ENCODE measurements at places on chromosomes 3 and 15.

GRCh38 chr3:87732294-87732693, 326.5 kb downstream of the CGGBP1 start:
- DNase-seq: no peak

GRCh38 chr3:62103531-62103930, 269.8 kb downstream of the FEZF2 start:
- no peak for DNase-seq

DNA sequence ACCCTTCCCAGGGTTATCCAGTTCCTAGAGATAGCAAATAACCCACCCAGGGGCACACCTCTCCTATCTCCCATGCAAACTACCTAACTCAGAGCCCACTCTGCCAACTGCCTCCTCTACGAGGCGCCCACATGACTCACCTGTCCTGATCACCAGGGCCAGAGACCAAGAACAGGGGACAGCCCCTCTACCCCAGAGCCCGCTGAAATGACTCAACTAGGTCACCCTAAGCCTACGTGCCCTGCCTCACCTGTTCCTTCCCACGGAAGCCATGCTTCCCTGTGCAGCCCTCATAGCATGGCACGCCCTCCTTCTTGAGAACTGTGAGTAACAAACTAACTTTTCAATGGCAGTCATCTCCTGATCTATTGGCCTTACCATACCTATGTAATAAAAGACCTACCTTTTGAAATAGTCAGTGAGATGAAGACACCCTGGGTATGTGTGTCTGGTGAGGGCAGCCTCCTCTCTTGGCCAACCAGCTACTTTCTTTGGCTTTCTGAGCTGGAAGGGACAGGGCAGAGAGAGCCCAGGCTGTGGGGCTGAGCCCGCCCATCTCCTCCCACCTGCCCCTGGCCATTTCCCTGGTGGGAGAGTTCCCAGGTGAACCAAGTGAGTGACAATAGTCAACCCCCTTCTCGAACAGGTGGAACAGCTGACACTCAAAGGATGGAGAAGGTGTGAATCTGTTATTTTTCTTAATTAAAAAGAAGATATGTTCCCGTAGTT, 25.5 kb upstream of the PRR23E start:
- no peak for DNase-seq

DNA sequence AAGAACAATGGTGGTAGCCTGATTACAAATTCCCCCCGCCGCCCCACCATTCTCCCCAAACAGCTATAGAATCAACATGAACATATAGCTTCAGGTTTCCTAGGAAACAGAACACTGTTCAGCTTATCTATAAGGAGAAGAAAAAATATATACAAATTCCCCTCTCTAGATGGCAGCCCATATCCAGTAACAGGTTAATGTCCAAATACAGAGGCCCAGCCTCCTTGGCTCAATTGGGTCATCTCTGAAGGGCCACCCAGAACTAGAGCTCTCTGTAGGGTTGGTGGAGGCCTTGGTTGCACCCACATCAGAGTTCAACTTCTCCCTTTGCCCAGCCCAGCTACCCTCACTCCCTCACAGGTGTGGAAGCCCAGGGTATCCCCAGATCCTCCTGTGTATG, 91.5 kb upstream of the ADAMTS17 start:
- DNase-seq: no peak

- DNase-seq: no peak
These were observed at the start of gene ZNF710 for GRCh38 chr15:90001062-90001682. Gene ZNF710, plus strand, starts transcription at chr15:90001324. Its CDS starts 65,814 bp downstream, at chr15:90067138.

- DNase-seq: peak; percentile 71
These were observed 270.3 kb upstream of the CFAP20DC start for GRCh38 chr3:59320080-59320479.

DNA sequence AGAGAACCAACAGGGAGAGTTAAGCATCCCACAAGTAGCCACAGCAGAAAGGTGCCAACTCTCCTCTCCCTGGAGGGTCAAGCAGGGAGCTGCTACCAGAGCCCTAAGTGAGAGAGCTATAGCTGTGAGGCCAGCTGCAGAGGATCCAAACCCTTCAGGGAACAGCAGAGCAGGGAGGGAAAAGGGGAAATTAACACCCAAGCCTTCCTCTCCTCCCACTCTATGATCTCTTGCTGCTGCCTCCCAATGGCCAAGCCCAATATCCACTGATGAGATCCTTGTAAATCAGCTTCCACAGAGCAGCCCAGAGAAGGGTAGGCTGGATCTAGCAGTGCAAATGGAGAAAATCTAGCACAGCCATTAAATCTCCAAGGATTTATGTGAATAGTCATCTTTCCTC, 68.2 kb upstream of the THBS1 start:
- no peak for DNase-seq

GRCh38 chr3:115930922-115931321, 307.6 kb downstream of the GAP43 start:
- no peak for DNase-seq

- no peak for DNase-seq
These were observed 106.3 kb downstream of the SNRPN start for GRCh38 chr15:25060996-25061620.

DNA sequence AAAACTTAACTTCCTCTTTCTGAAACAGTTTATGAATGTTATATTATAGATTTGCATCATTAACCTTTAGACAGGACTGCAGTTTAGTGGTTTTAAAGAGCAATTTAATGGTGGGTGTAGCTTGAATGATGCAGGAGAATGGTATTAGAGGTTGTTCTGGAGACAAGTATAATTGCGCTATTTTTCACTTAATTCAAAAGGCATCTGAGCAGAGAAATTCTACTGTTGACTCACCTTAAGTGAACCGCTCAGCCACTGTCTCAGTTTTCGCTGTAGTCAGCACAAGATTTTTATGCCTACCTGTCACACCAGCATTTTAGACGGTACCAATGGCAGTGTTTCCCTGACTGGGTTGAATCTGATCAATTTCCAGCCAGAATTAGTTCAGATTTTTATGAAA, 348.8 kb upstream of the DCBLD2 start:
- no peak for DNase-seq

DNA sequence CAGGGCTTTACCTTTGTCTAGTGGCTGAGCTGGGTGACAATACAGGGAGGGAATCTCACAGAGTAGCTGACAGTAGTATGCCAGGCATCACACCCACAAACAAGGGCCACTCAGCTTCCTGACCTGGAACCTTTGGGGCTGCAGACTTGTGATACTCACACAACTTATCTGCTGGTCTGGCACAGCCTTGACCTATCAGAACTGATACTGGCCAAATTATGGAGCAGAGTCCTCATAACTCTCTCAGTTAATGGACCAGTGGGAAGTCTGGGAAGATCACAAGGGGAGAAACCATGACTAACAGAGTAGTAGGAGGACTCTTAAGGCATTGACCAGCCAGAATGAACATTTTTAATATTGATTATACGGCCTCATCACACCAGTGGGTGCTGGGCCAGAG, 19.4 kb downstream of the MRPL46 start:
- DNase-seq: no peak

DNA sequence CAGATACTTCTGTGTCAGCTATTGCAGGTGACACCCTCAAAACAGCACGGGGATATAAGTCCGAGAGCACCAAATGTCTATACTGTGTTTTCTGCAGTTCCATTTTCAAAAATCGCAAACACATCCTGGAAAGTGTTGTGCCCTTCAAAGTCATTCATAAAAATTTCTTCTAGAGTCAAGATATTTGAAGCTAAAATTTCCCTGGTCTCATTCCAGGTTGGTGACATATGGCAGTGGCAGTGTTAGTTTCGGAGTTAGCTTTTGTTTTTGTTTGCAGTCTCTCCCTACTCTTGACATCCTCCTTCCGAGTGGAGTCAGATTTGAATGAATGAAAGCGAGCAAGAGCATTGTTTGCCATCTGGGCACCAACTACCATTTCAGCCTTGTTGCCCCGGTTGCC, 3.2 kb upstream of the FSIP1 start:
- no peak for DNase-seq

DNA sequence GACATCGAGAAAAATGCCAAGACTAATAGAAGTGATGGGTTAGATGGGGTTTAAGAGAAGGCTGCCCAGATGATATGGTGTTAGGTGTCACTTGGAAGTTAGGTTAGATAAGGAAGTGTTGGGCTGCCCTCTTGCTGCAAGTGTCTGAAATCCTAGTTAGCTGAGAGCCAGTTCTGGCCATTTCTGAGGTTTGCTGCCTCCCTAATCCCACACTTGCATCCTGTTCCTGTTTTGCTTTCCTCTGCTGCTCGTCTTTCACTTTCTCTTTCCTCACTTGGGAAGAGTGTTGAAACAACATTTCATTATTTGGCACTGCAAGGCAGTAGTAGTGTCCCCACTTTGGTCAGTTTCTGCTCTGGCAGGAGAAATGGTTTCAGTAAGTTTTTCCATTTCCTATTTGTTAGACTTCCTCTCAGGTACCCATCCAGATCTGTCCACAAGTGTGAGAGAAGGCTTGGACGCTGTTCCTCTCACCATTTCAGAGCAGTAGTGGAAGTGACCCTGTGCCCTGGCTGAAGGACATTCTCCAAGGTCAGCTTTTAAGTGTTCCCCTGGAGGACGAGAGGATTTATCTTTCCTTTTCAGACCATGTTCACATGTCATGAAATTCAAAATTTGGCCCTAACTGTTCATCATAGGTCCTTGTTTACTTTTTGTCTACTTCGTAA, 93.3 kb downstream of the ADAMTSL3 start:
- no peak for DNase-seq

DNA sequence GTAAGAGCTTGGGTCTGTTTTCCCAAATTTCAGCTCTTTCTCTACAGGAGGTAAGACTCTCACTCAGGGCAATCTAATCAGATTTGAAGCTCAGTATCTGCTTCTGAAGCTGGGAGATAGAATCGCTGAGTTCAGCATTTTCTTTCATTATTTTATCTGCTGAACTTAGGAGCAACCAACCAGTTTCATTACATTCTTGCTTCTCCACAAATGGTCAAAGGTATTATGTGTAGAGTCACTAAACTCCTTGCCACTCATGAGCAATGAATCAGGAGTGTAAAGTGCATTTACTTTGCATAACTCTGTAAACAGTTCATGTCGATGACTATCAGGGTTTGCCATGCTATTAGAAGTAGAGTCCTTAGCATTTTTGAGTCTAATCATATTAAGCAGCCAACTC, 249.4 kb downstream of the CHL1 start:
- DNase-seq: no peak

- no peak for DNase-seq
These were observed 62.4 kb downstream of the RTP4 start for GRCh38 chr3:187430576-187430975.

DNA sequence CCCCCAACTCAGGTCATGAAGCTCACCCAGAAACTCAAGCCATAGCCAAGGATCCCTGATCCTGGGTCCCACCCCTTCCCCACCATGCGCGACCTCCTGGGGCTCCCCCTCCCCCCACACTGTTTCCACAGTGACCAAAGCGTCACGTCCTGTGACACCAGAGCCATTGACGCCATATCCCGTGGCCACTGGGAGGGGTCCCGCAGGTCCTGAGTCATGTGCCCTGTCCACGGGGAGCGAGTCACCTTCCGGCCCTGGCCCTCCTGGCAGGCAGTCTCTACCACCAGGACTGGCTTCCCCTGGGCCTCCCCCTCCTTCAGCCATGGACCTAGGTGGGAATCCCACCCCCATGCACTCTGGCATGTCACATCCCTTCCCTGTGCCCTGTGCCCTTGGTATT, 15.6 kb downstream of the SEMA3F start:
- no peak for DNase-seq

- no peak for DNase-seq
These were observed 286.4 kb upstream of the BCHE start for GRCh38 chr3:166123576-166123975.

- no peak for DNase-seq
These were observed 30.2 kb downstream of the TKT start for GRCh38 chr3:53225651-53226050.

DNA sequence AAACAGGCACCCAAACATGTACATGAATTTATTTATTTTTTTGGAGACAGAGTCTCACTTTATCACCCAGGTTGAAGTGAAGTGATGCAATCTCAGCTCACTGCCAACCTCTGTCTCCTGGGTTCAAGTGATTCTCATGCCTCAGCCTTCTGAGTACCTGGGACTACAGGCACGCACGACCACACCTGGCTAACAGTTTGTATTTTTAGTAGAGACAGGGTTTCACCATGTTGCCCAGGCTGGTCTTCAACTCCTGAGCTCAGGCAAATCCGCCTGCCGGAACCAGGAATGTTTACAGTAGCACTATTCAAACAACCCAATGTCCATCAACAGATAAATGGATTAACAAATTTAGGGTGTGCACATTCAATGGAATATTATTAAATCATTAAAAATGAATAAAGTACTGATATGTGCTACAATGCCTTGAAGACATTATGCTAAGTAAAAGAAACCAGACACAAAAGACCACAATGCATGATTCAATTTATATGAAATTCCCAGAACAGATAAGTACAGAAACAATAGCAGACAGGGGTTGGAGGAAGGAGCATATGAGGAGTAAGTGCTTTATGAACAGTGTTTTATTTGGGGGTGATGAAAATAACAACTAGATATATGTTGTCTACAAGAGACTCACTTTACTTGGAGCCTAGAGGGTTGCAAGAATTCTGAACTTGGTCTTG, 1.3 kb downstream of the LEO1 start:
- DNase-seq: peak; percentile 47

GRCh38 chr3:40871394-40871793, 327.9 kb upstream of the CTNNB1 start:
- DNase-seq: no peak

All from LNCaP clone FGC (cell line).